Activated CD4-positive, CD25-positive, alpha-beta regulatory T cell treated with anti-CD3 and anti-CD28 coated beads, Interleukin-2, amount 50 U/mL, for 72 hours (primary cell): ENCODE measurements at places on chromosomes 2 and 18.

GRCh38 chr2:43121580-43122314, 104.7 kb downstream of the ZFP36L2 start:
- DNase-seq: no peak

DNA sequence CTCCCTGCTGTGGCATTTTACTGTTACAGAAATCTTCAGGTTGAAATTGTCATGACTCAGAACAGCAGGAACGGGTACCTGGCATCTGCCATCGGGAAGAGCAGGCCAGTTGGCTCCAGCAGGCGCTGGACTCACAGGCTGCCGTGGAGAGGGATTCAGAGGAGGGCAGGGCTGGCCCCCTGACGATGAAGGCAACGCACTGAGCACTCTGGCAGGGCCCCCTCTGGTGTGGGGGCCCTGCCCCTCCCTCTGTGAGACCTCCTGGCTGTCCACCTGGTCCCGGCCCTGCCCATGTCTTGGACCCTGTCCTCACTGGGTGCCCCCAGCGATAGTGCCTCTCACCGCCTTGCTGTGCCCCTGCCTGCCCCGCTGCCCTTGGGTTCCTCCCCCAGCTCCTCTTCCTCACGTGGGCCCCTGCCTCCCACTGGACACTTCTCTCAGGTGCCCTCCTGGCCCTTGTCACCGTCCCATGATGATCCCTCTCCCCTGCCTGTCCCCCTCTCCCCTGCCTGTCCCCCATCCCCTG, 23.3 kb upstream of the ALLC start:
- DNase-seq: peak; percentile 5

DNA sequence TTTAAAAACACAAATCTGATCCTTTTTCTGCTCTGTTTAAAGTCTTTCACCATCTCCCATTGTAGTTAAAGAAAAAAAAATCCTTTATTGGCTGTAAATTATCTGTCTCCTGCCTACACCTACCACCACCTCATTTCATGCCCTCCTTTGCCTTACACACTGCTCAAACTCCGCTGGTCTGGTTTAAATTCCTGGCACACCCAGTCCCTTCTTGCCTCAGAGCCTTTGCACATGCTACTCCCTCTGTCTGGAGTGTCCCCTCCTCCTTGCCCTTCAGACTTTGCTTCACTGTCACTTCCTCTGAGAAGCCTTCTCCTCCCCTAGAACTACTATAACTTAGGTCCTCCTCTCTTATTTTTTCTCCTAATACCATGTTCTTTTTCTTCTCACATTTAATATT, 49.6 kb downstream of the OSBPL6 start:
- no peak for DNase-seq

DNA sequence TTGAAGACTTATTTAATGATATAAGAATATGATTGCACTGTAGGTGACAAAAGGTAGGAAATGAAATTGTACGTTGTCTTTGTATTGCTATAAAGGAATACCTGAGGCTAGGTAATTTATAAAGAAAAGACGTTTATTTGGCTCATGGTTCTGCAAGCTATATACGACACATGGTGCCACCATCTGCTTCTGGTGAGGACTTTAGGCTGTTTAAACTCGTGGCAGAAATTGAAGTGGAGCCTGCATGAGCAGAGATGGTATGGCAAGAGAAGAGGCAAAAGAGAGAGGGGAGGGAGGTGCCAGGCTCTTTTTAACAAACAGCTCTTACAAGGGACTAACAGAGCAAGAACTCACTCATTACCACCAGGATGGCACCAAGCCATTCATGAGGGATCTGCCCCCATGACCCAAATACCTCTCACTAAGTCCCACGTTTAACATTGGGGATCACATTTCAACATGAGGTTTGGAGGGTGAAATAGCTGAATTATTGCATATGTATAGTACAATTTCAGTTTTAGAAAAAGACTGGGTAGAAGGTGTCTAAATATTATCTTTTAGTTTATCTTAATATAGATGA, 86.8 kb downstream of the GULP1 start:
- no peak for DNase-seq

GRCh38 chr2:112794131-112794733, 9.9 kb upstream of the IL1A start:
- DNase-seq: no peak

GRCh38 chr18:75157851-75158250, 51.1 kb downstream of the PTGR3 start:
- no peak for DNase-seq

GRCh38 chr2:170817093-170818035, 677 bp downstream of the GAD1 start:
- DNase-seq: no peak

- DNase-seq: no peak
These were observed 23.1 kb upstream of the PNO1 start for GRCh38 chr2:68134554-68134953.

GRCh38 chr2:237383991-237384671, 29.8 kb downstream of the COL6A3 start:
- DNase-seq: no peak

DNA sequence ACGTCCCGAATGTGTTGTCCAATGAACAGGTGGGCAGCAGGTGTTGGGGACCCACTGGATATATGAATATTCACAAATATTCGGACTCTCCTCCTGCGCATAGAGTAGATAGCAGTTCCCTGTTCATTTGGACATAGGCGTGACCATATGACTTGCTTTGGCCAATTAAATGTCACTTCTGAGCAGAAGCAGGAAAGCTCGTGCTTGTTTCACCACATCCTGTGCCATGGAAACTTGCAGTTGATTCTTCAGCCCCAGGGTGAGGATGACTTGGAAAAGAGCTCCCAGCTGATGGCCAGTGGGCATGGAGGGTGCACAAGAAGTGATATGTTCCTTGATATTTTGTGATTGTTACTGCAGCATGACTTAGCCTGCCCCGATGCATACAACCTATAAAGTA, 52.6 kb downstream of the PTPRM start:
- DNase-seq: no peak

- DNase-seq: no peak
These were observed 190.3 kb upstream of the SLC8A1 start for GRCh38 chr2:40642237-40642636.

DNA sequence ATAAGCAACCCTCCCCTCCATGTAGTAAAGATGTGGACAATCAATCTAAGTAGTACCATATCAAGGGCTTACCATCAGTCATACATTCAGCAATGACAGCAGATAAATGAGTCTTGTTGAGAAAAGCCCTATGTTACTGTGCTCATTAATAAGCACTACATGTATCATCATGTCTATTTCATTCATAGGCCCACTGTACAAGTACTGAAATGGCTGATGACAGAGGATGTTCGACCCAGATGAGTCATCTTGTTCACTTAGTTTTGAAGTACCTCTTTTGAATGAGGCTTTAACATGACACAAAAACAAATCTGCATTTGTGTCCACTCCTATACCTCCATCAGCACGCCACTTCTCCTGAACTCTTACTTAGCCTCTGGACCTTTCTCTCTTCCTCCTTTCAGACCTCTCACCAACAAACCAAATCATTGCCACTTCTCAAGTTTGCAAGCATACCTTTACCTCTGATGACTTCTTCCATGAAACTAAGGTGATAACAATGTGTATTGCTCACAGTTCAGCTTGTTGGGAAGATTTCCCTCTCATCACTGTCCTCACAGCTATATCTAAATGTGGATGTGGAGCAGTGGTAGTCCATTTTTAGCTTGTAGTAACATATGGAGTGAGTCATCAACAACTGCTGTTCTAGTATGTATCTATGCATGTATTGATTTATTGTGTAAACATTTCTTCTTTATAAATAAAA, 921.0 kb upstream of the SLC39A10 start:
- no peak for DNase-seq

DNA sequence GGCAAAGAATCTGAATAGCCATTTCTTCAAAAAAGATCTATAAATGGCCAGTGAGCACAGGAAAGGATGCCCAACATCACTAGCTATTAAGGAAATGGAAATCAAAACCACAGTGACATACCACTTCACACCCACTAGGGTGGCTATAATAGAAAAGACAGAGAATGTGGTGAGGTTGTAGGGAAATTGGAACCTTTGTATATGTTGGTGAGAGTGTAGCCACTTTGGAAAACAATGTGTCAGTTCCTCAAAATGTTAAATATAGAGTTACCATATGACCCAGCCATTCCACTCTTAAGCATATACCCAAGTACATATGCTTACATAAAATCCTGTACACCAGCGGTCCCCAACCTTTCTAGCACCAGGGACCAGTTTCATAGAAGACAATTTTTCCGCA, 152.8 kb downstream of the SMAD2 start:
- DNase-seq: no peak

- DNase-seq: no peak
These were observed 33.0 kb downstream of the UPP2 start for GRCh38 chr2:158134655-158135054.

DNA sequence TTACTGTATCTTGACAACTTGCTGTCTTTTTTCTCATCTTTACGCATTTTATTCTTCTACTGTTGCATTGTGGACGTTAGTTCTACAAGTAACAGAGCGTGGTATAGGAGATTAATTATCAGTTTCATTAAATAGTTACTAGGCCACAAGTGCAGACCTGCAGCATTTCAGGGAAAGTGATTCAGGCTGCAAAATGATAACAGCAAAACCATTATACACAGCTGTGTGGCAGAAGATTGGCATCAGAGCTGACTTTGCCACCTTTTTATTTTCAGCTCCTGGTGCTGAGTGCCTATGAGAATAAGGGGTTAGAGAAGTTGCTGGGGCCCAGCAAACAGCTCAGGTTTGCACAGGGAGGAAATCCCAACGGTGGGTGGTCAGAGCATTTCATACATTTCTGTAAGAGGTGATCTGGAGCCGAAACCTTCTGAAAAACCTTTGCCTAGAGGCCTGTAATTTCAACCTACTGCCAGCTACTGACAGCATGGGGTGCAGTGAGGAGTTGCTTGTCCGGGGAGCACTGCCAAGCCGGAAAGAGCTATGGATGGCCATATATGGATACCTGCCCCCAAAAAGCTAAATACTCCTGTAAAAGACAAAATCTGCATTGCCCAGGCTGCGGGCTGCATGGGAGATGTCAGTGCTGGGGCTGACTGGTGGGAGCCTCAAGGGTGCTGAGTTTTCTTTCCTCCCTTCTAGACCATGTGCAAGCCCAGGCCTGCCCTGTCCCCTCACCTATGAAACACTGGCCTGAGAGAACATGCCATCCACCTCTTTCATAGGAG, 2.7 kb upstream of the CCBE1 start:
- no peak for DNase-seq

GRCh38 chr2:158806941-158807340, 11.8 kb downstream of the DAPL1 start:
- no peak for DNase-seq

GRCh38 chr18:60062396-60062795, 162.6 kb downstream of the PMAIP1 start:
- DNase-seq: no peak

GRCh38 chr18:53126210-53126609, 786.2 kb downstream of the DCC start:
- DNase-seq: no peak
